Aorta (tissue), 5 donors: ENCODE measurements at places on chromosomes 11 and 22. TPM values are rescaled to one million over a fixed set of nuclear protein-coding genes. Genes with fewer than 3 reads are reported as not detected.

Gene ARAP1
- polyA plus RNA-seq = 70.9 TPM

Gene INPP5J
- polyA plus RNA-seq = 7.6 TPM

Gene TRIM34
- polyA plus RNA-seq = 5.8 TPM

Gene UPK3A
- polyA plus RNA-seq = not detected

Gene MFRP
- not detected for polyA plus RNA-seq

Gene OR5P2
- not detected for polyA plus RNA-seq
